ENCODE measurements at places on chromosomes 5 and 9.

DNA sequence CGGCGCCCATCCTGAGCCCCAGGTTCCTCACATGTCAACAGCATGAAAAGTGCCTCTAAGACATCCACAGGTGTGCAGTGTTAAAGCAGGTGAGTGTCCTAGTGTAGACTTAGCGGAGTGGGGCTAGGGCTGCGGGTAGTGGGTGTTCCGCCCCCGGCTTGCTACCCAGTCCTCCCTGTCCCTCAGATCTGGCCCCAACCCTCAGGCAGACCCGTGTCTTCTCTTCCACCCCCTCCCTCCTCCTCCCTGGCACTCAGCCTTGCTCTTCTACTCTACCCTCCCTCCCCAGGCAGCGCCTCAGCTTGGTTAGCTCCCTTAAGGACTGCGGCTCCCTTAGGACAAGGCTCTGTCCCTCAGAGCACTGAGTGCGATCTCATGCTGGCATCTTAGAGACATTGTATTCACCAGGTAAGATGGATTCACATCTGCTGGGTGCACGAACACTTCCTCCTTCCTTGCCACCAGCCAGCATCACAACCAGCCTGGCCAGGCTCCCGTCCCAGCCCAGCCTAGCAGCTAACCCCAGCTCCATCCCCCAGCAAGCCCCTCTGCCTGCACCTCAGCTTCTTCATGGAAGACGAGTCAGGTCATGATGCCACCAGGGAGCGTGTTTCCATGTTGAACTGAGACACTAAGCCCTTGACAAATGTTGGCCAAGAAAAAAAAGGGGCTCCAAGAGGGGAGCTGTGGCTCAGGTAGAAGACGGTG, 46.8 kb downstream of the NSUN2 start:
- DNase-seq = no peak

DNA sequence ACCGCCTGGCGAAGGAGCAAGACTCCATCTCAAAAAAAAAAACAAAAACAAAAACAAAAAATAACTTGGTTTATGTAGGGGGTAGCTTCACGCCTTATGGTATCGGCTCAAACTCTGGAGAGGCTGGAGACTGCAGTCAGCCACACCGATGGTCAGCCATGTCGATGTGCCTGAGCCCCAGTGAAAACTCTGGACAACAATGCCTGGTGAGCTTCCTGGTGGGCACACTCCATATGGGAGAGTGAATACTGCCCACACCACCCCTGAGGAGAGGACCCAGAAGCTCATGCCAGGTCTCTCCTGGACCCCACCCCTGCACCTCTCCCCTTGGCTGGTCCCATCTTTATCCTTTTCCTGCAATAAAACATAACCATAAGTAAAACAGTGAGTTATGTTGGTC, 19.6 kb downstream of the IPPK start:
- no peak for DNase-seq

GRCh38 chr9:78035383-78035993, 3.9 kb upstream of the GNAQ start:
- DNase-seq = no peak

GRCh38 chr5:155738616-155739015, 588.3 kb upstream of the SGCD start:
- no peak for DNase-seq

GRCh38 chr9:79583952-79584654, 12.3 kb downstream of the TLE4 start:
- DNase-seq = no peak

DNA sequence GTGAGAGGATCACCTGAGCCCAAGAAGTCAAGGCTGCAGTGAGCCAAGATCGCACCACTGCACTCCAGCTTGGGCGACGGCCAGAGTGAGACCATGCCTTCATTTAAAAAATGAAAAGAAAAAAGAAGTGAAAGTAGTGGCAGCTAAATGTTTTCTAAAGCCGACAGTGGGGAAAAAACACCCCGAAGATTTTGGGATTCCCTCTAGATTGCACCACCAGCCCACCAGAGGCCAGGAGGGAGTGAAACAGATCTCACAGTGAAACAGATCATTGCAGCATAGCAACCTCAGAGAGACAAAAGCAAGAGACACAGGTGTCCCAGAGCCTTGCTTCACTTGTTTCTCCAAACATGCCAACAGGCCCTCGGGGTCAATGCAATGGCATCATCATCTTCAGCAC, 156.8 kb downstream of the PAX5 start:
- DNase-seq = no peak

GRCh38 chr9:133355881-133356357, 368 bp downstream of the SURF1 start:
- no peak for DNase-seq

GRCh38 chr9:114722081-114722621, 40.2 kb upstream of the TEX48 start:
- DNase-seq = no peak

DNA sequence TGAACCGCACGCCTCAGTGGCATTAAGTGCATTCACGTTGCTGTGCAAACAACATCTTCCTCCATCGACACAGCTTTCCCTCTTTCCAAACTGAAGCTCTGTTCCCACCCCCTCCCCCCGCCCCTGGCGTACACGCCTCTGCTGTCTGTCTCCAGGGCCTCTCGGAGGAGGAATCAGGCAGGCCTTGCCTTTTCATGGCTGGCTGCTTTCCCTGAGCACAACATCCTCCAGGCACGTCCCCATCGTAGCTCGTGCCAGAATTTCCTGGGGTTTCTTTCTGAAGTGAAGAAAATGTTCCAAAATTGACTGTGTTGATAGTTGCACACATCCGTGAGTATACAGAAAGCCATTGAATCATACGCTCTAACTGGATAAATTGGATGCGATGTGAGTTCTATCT, 22.3 kb upstream of the TMEM250 start:
- no peak for DNase-seq

GRCh38 chr5:152864447-152864846, 459.4 kb upstream of the NMUR2 start:
- no peak for DNase-seq

DNA sequence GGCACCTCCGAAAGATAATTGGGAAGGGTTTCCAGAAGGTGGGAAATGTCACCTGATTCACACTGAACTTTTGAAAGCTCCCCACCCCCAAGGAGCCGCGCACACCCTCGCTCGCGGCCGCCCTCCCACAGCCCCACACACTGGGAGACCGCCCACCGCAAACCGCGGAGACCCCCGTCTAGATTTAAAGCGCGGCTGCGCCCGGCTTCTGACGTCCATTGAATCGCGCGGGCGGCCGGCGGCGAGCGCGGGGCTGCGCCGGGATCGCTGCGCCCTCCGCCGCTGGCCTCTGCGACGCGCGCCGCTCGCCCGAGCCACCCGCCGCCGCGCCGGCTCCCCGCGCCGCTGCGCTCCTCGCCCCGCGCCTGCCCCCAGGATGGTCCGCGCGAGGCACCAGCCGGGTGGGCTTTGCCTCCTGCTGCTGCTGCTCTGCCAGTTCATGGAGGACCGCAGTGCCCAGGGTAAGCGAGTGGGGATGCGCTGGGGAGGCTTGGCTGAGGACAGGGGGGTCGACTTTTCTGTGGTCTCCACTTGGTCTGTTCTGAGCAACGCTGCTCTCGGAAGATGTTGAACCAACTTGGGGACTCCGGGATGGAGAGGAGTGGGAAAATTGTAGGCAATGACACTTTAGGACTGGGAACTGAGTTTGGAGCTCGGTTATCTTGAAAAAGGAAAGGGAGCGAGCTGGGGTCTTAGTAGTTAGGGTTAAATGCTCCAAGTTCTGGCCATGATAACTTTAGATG, at the start of gene FST:
Gene FST, plus strand, starts transcription at position 214 of the 743 bp plus-strand sequence. Its CDS starts 163 bp downstream, at position 377.
- DNase-seq = no peak

DNA sequence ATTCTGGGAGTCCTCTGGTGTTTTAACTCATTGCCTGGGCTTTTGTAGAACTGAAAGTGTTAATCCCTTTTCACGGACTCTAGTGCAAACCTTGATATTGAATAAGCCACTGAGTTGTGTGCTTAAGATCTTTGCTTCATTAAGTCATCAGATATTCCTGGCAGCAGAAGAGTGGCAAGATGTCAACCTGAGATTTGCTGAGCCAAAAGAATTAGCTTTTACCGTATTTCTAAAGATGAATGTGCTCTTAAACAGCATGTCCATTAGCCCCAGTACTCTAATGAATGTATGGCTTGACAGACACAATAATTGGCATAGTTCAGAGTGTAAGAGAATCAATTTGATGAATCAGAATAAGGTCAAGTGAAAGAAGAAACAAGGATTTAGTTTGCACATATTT, 87.2 kb upstream of the CDH6 start:
- DNase-seq = no peak

DNA sequence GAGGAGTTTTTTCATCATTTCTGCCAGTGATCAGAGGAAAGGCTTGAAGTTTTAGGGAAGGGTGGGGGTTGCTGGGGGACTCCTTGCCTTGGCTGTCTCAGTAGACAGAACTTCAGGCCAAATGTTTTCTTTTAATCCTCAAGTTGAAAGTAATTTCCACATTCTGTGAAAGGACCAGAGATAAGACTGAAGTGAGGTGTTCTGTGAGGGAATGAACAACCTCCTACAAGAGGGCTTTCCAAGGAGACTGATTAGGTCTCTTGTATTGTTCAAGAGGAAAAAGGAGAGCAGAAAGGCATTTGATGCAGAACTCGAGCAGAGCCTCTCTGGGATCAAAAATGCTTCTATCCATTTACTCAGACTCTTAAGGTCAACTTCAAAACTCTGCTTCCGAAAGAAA, 282.1 kb upstream of the ATP10B start:
- DNase-seq = no peak

- DNase-seq = no peak
Observed at GRCh38 chr9:134456756-134457305, 130.6 kb downstream of the RXRA start.

DNA sequence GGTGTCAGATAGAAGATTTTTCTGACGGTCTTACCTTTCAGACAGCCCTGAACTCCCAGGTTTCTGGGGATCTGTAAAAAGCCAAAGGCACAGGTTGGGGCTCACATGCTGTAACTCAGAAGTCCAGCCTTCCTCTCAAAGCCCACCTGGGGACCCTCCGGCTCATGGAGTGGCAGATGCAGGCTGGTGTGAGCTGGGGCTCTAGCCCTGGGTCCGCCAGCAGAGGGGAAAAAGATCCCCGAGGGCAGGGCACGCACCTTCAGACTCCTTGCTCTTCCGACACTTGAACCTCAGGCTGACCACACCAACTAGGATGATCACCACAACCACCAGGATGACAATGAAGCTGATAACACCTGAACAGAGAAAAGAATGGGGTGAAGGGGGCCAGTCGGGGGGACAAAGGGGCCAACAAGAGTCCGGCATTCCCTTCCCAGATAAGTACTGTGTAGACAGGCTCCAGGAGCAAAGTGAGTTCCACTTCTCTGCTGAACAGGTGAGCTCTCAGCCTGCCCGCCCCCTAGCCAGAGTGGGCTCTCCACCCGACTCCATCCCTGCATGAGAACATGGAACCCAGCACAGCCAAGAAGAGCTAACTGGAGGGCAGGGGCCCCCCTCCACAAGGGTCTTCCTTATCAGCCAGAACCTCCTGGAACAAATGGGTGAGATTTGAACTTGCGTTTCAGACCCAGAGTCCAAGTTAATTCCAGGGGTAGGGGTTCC, 7.8 kb downstream of the ECSCR start:
- no peak for DNase-seq

DNA sequence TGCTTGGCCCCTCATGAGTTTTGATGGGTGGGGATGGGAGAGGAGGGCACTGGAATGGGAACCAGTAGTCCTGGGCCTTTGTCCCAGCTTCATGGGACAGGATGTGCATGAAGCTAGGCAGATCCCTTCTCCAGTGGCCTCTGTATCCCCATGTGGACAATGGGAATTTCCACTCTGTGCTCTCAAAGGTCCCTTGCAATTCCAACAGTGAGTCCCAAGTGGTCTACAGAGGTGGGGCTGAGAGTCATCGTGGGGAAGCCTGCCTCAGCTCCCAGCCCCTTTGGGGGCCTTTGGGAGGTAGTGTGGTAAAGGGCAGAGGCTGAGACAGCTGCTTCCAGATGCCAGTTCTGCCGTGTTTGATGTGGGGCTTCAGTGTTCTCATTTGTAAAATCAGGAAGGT, 1.9 kb upstream of the PHYHD1 start:
- DNase-seq = no peak

DNA sequence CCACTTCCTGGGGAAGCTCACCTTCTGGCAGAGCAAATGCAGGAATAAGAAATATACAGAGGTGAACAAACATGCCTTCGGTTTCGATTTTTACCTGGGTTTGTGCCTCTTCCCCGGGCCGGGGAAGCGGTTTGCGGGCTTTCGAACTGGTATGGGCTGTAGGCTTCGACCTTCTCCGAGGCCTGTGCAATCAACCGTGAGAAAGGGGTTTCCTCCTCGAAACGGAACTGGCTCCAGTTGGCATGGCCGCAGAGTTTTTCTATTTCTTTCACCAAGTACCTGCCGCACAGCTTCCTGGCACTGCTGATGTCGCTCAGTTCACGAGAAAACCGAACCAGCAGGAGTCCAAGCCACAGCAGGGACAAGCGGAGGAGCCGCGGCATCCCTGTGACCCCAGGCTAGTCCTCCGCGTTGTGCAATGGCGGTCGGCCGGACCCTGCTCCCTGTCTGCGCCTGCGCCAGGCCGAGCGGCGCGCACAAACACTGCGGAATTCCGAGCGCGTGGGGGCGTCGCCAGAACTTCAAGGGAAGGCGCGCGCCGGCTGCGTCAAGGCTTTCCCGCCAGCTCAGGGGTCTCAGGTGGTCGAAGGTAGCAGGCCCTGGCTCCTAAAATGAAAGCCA, at the start of gene INSL6:
Gene INSL6, minus strand, starts transcription at position 420 of the 621 bp plus-strand sequence. Its CDS starts 37 bp downstream, at position 383.
- DNase-seq = no peak

DNA sequence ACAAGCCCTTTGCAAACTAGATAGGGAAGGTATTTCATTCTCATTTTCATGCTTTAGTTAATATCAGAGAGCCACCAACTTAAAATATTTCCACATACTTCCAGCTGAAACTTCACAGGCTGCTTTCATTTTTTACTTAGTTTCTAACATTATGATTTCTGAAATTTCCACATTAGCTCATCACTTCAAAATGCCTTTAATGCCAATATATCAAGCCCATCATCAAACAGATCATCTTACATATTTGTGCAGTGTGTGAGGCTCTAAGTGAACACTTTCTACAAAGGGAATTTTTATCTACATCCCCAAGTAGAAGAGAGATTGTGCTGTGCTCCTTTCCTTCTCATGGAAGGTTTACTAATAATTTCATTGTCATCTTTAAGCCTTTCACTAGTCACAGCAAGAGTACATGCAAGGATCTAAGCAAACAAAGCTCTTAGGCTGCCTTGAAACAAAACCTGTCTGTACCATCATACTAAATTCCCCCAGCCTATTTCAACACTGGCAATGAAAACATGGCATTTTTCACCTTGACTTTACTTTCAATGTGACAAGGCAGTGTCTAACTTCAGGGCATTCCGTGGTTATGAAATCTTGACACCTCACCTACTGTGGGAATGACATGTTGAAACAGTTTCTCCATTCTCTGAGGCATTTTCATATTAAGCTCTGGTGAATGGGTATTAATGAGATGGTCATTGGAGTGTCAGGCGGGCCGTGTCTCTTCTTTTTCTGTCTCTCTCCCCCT, 45.4 kb downstream of the PPP2R2B start:
- no peak for DNase-seq

GRCh38 chr9:131635285-131635684, 90.0 kb downstream of the PRRT1B start:
- DNase-seq = peak; percentile 60

GRCh38 chr5:151140686-151141459, 16.7 kb downstream of the ANXA6 start:
- no peak for DNase-seq

- DNase-seq = peak; percentile 1
Observed at GRCh38 chr9:93648181-93648580, 71.8 kb downstream of the PHF2 start.

GRCh38 chr5:115520191-115520590, 24.4 kb downstream of the FEM1C start:
- no peak for DNase-seq

GRCh38 chr9:103992938-103993579, 101.0 kb upstream of the SMC2 start:
- DNase-seq = no peak

GRCh38 chr9:94770334-94770733, 43.8 kb downstream of the AOPEP start:
- DNase-seq = no peak

All from activated CD4-positive, alpha-beta T cell treated with anti-CD3 and anti-CD28 coated beads for 1 hour (primary cell).